ENCODE measurements at places on chromosomes 6 and 20. TPM values are rescaled to one million over a fixed set of nuclear protein-coding genes. Genes with fewer than 3 reads are reported as not detected.
A peak's percentile ranks its signal among the peaks of the same experiment; 100 is the strongest.

GRCh38 chr6:5695260-5696245 is 311.2 kb downstream of the NRN1 start:
- DNase-seq: peak; percentile 58

DNA sequence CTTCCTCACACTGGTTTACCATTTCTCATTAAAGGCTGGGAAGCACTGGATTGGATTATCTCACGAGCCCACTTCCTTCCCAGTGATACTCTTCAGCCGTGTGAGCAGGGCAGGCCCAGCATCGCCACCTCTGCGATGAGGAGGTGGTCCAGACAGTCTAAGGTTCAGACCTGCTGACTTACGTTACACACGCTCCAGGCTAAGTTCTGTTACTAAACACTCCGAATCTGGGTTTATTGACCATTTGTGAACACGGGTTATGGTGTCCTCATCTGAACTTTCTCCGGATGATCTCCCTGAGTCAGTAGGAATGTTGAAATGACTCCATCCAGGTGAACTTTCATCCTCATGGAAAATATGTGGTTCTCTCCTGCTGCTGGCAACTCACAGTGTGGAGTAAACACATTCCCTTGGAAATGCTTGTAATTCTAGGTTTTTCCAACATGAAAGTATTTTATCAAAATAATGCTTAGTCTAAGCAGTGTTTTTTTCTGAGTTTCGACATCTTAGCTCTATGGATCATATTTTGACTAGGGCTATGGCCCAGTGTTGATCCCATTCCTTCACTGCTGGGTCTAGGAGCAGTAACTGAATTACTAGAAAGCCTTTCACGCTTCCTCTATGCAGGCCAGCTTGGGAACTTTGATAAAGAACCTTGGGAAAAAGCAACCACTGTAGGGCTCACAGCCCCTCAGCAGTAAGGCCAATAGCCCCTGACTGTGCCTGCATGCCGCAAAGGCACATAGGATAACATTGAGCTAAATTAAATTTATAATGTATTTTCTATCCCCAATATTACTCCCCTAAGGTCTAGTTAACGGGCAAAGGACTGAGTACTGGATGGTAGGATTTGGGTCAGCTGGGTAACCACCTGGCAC is 37.7 kb upstream of the PXDC1 start:
- DNase-seq: peak; percentile 57

Gene PRKN
- total RNA-seq: 2.0 TPM

Gene MCHR2
- not detected for total RNA-seq

- DNase-seq: no peak
Observed at GRCh38 chr20:58162986-58163385, 65.5 kb downstream of the ANKRD60 start.

DNA sequence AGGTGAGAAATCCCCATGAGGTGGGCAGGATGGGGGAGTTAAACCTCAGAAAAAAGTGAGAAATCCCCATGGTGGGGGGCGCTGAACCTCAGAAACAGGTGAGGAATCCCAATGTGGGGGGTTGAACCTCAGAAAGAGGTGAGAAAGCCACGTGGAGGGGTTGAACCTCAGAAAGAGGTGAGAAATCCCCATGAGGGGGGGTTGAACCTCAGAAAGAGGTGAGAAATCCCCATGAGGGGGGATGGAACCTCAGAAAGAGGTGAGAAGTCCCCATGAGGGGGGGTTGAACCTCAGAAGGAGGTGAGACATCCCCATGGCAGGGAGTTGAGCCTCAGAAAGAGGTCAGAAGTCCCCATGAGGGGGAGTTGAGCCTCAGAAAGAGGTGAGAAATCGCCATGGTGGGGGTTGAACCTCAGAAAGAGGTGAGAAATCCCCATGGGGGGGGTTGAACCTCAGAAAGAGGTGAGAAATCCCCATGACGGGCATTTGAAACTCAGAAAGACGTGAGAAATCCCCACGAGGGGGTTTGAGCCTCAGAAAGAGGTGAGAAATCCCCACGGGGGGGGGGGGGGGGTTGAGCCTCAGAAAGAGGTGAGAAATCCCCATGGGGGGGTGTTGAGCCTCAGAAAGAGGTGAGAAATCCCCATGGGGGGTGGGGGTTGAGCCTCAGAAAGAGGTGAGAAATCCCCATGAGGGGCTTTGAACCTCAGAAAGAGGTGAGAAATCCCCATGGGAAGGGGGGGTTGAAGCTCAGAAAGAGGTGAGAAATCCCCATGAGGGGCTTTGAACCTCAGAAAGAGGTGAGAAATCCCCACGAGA is 14.3 kb upstream of the GOPC start:
- DNase-seq: no peak

DNA sequence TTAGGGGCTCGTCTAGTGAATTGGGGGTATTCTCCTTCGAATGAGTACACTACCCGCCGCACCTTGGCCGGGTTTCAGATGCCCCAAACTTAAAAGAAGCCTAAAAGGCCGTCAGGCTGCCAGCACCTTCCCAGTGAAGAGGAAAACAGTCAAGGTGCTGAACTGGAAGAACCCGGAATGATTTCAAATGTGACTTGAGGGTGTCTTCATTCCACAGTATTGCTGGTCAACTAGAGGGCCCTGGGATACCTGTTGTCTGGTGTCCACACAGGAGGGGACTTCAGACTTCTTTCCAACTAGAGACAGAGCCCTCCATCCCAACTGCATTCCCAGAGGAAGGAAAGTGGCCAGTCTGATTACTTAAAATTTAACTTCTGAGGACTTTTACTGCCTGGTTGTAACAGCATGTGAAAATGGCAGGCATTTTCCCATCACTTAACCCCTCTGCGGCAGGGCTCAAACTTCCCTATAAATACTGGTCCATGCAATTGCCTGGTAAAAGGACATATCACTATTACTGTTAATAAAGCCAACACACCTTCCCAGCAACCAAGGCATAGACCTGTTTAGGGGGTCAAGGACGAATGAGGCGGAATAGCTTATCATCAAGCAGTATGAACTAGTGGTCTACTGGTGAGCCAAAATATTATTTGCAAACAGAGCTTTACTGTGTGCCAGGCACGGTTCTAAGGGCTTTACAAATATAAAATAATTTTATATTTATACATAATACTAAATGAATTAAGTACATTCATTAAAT is 651 bp upstream of the SAMHD1 start:
- DNase-seq: no peak

Gene PLG
- total RNA-seq: 2.9 TPM

GRCh38 chr20:22949331-22950109 is 85.6 kb upstream of the SSTR4 start:
- DNase-seq: no peak

DNA sequence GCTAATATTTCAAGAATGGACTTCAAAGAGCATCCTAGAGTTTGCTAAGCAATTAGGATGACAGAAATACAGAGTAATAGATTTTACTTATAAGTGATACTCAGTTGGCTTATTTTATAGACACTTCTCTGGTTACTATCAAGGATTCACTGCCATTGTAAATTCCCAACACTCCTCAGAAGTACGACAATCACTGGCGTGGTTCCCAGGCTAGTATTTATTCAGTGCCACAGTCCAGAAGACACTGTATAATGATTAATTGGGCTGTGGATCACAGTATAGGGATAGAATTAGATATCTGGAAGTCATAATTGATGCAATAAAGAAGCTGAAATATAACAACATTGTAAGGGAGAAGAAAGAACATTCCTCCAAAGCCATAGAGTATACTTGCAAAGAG is 15.7 kb downstream of the MANEA start:
- peak; percentile 14 for DNase-seq

Gene SAMD10
- total RNA-seq: 0.16 TPM
